ENCODE measurements at places on chromosomes 3 and 15. TPM values are rescaled to one million over a fixed set of nuclear protein-coding genes. Genes with fewer than 3 reads are reported as not detected.

The RASGRF1 gene
- not detected for total RNA-seq

The DAPK2 gene
- 1.1 TPM for total RNA-seq

The HRG gene
- total RNA-seq: 41.8 TPM

The MGA gene
- 17.3 TPM for total RNA-seq

The IL5RA gene
- total RNA-seq: 0.08 TPM

The GHSR gene
- total RNA-seq: not detected

The GOLGA8G gene
- not detected for total RNA-seq

The APPL1 gene
- 19.0 TPM for total RNA-seq

The SLC15A2 gene
- total RNA-seq: 2.3 TPM

The SKOR1 gene
- total RNA-seq: 0.05 TPM

The PCNP gene
- total RNA-seq: 59.3 TPM

The MAPKAPK3 gene
- 32.9 TPM for total RNA-seq

The MUSTN1 gene
- 12.1 TPM for total RNA-seq

The ZNF860 gene
- 0.17 TPM for total RNA-seq

GRCh38 chr3:29284497-29284896 is 3.6 kb downstream of the RBMS3 start:
- DNase-seq: no peak

- DNase-seq: no peak
These were observed 70.3 kb downstream of the CCNL1 start for GRCh38 chr3:157089455-157090221.

GRCh38 chr3:114706591-114707232 is 412.9 kb downstream of the TIGIT start:
- no peak for DNase-seq

- DNase-seq: peak; percentile 10
These were observed 87.1 kb downstream of the ADAMTS17 start for GRCh38 chr15:100254691-100255090.

- DNase-seq: no peak
These were observed 15.7 kb upstream of the LRRC58 start for GRCh38 chr3:120364821-120365220.

DNA sequence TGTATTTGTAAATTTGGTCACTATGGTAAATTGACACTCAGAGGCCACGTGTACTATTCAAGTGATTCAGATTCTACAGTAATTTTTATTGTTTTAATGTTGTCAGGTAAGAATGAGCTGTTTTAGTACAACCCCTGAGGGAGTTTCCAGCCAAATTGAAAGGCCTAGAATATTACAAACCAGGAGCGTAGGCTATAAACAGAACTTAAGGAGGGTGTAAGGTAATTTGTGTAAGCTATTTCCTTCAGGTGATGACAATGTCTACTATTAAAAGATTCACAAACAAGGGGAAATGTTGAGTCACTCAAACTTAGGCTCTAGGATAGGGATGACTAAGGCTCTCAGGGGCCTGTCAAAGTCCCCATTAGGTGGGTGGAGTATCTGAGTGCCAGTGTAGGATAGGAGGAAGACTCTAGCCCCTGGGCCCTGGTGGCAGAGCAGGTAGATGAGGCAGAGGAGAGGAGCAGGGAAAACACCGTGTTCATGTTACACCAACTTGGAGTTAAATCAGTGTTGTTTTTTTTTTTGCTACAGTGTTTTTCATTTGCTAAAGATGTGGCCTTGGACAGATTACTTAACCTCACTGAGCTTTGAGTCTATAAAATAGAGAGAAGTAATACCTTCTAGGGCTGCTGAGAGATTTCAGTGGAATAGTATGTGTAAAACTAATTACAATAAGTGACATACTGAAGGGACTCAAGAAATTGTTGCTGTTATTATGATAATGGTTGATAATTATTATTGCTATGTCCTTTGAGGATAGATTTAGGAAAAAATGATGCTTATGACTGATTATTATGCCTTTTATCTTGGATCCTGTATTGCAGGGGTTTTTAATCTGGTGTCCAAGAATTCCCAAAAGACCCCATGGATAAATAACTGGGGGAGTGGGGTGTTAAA is 10.3 kb downstream of the TM4SF1 start:
- no peak for DNase-seq

- DNase-seq: no peak
These were observed 44.3 kb downstream of the ATP1B3 start for GRCh38 chr3:141920701-141921100.

GRCh38 chr3:41592753-41593510 is 369.0 kb downstream of the ULK4 start:
- no peak for DNase-seq

DNA sequence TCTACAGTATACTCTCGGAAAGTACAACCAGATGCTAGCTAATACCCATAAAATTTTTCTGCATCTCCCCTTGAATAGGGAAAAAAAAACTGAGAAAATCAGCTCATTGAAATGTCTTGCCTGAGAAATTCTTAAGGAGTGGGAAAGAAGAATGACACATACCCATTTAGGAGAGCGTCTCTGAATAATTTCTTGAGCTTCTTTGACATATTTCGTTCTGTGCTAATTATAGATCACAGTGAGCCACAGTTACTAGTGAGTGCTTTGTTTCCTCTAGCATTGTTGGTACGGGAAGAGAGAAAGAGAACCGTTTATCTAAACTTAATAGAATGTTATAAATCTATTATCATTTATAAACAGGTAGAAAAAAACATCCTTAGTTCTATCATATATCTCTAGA is 588.4 kb downstream of the UNC13C start:
- DNase-seq: no peak

DNA sequence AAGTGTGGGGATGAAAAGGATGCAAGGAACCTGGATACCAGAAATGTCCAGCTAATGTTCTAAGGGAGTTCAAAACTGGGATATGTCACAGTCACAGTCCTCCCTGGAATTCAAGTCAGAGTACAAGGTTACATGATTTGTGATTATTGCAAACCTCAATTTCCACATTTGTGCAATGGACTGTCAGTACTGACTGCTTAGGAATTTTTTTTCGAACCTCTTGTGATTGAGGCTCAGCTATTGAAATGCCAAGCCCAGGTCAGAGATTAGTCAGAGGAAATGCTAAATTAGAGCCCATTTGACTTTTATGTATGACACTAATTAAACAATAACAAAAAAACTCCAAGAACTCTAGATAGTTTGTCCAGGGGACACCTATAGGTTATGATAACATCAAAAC is 210.2 kb downstream of the THSD4 start:
- DNase-seq: no peak

DNA sequence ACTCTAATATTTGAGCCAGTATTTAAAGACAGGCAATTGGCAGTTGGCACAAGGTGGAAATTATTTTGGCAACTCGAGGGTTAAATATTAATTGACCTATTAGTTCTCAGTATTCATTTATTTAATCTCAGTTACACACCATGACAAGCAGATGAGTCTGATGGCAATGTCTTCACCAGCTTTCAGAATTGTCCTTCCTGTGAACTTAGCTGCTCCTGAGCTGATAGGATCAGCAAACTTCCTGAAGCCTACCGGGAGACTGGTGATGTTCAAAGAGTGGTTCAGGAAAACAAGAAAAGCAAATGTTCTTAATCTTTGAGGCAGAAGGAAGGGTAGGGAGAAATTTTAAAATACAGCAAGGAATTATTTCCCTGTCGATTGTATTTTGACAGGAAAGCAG is 522.2 kb downstream of the SOX2 start:
- no peak for DNase-seq

DNA sequence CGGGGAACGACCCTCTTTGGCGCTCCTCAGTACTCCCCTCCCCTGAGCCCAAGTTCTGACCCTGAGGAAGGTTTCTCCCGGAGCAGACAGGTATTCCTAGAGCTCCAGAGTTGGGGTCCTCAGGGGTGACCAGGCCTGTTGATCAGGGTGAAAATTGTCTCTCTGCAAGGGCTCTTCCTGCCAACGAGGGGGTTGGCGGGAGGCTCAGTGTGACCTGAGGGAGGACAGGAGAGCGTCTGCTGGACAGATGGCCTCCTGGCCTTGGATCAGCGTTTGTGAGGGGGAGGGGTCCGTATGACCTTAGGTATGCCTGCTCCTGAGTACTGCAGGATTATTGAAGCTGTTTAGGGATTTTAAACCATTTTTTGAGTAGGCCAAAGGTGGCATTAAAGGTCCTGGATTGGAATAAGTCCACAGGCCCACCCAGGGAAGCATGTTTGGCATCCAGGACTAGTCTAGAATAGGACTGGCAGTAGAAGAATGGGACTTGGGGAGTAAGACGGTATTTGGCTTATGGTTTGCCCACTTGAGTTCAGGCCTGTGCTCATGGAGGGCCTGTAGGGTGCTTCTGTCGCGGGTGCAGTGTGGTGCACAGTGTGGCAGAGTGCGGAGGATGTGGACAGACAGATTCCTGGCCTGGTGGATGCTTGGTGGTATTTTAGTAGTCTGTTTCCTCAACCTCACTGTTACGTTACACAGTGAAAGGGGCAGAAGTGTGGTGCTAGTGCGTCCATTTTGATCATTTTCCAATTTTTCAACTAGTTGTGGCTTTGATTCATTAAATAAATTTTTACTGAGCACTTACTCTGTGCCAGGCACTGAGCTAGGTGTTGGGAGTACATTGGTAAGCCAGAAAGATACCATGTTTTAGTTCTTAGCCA is 959 bp downstream of the ZNF592 start:
- peak; percentile 64 for DNase-seq

DNA sequence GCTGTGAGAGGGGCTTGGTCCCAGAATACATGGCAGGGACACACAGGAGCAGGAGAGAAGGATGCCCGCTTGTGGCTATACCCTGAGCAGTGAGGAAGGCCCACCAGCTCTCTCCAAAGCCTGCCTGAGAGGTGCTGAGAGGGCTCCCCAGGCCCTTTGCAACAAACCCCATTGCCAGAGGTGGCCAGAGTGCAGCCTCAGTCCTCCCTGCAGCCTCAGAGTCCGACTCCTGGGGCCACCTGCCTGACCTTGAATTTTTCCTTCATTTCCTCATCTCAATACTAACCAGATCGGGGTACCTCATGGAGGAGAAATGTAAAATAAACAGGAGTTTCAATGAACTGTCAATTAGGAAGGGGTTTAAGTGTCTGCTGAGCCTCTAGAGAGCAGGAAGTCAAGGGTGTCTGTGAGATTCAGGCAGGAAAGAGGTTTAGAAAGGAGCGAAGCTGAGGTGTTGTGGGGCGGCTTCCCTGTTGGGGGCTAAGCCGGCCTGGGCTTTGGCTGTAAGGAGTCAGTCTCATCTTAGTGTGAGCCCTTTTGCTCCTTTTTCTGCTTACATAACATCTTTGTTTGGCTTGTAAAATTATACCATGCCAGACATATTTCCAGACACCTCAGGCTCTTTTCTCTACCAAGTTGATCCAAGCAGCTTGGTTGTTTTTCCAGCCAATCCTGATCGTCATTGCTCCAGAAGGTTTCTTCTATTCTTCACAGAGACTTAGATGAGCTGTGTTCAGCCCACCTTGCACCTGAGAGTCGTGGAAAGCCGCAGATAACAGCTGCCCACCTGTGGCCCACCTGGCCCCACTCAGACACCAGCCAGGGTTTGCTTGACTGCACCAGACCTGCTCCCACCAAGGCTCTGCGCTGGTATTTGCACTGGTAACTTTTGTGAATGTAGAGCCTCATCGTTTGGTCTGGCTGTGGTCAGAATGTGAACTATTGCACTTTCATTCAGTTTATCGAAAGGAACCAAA is 36.7 kb downstream of the CMTM7 start:
- DNase-seq: no peak

DNA sequence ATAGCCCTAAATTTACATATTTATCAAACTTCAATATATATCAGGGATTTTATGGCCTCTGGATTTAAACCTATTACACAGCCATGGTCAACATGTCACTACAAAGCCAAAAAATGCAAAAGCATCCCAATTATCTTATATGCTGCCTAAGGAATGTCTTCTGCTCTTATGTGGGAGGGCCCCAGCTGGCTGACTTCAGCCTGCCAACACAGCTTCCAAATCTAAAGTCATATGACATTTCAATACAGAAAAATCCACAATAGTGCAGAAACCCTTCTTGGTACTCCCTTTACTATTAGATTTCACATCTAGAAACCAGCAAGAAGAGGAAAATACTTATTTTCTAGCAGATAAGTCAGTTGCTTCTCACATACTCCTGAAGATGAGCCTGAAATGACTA is 6.4 kb downstream of the PFN2 start:
- no peak for DNase-seq

DNA sequence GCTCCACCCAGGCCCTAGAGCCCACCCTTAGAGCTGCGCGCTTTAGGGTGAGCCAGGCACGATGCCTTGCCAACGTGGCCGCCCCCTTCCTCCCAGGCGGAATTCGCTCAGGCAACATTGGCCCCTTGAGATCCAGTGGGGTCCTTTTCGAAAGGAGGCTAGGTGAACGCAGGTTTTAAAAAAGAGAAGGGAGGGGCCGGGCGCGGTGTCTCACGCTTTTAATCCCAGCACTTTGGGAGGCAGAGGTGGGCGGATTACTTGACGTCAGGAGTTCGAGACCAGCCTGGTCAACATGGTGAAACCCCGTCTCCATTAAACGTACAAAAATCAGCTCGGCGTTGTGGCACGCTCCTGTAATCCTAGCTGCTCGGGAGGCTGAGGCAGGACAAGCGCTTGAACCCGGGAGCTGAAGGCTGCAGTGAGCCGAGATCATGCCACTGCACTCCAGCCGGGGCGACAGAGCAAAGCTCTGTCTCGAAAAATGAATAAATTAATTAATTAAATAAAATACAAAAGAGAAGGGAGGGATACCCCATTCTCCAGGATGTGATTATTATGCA is 984 bp upstream of the RPP25 start:
- DNase-seq: no peak

GRCh38 chr3:128103136-128103676 is 20.4 kb downstream of the RUVBL1 start:
- DNase-seq: no peak

- no peak for DNase-seq
These were observed 296.5 kb downstream of the MECOM start for GRCh38 chr3:169367016-169367415.

DNA sequence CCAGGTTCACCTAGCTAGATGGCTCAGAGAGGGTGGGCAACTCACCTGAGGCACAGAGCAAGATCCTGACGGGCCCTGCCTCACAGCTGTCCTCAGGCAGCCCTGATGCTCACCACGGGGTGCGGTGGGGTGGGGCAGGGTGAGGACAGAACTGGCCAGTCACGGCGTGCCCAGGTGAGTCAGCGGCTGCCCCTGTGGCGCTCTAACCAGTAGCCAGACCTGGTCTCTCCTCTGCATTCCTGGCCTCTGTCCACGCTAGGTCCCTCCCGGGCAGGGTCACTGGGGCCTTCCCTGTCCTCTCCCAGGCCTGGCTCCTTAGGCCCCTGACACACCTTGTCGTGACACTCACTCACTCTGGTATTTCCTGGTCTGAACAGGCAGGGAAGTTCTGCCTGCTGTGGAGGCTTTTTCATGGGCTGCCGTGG is 901 bp downstream of the ALS2CL start:
- DNase-seq: no peak

- DNase-seq: no peak
These were observed 468.9 kb upstream of the WNT5A start for GRCh38 chr3:55955891-55956477.

GRCh38 chr3:134608771-134609435 is 41.9 kb downstream of the KY start:
- no peak for DNase-seq

Measured in liver (tissue), 10 donors.